ENCODE measurements at places on chromosomes 1 and 21.

DNA sequence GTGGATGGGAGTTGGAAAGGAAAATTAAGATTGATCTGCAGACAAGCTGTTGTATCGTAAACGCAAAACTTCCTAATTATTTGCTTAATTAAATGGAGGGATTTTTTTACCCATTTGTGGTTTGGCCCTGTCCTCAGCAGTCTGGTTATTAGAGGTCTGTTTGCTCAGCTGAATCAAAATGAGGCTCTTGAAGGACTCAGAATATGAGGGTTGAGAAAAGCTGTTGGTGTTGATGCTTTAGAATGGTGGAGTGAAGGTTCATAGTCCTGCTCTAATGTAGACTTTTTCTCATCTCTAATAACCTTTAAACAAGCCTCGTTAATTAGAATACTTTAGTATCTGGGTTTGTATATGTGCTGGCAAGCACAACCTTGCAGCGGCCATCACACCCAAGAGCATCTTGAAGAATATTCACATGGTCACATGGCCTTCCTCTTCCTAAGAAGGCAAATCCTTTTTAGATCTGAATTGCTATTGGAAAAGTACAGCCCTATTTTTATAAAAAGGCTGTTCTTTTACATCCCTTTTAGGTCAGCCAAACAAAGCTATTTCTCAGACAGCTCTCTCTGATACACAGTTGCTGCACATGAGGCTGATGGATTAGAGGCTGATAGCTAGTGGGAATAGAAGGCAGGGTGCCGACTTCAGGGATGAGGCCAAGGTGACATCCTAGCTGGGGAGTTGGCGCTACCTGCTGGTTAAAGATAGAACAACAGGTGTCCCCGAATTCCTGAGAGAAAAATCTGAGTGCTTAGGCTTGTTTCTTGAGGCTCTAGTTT is 53.8 kb downstream of the MACF1 start:
- peak; percentile 77 for DNase-seq

DNA sequence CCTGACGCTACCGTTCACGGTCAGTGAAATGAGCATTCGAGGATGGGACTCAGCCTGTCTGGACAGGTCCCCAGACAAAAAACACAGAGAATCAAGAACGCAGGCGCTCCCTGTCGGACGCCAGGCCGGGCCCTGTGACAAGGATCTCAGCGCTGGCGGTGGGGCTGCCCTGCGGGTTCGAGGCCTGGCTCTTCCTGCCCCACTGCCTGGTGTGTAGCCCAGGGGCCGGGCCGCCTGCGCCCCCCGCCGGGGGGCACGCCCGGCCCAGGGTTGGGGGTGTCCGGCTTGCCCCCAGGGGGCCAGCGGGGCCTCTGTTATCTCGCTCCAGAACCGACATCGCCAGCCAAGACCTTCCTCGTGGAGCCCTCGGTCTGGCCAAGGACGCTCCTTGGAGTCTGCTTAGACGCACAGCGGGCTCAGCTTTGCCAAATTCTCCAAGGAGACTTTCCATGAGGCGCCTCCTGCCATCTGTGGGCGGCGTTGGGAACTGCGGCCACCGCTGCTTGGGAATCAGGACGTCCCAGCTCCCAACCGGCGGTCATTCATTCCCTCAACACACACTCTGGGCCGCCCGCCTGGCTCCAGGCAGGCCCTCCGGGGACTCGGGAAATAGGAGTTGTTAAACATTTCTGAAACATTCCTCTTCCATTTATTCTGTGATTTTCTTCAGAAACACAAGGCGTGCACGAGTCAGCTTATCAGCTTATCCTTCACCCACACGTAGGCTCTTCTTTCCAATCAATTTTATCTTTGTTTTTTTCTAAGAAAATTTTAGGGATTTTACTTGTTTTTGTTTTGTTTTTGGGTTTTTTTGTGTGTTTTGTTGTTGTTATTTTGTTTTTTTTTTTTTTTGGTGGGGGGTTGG is 11.3 kb upstream of the RIPK4 start:
- DNase-seq = peak; percentile 97

GRCh38 chr1:72326494-72326893 is 44.2 kb upstream of the NEGR1 start:
- DNase-seq = no peak

DNA sequence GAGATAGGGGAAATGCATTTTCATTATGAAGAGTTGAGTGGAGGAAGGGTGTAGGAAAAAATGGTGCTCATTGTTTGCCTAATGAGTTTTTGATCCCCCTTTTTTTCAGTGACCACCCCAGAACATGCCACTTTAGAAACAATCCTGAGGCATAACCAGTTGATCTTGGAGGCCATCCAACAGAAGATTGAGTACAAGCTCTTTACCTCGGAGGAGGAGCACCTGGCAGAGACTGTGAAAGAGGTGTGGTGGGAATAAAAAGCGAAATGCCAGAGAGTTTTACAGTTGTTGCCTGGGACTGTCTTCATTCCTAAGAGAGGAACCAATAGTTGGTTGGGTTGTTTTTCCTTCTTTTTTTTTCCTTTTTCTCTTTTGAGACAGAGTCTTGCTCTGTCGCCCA is 54.3 kb upstream of the EPHA8 start:
- DNase-seq = no peak

DNA sequence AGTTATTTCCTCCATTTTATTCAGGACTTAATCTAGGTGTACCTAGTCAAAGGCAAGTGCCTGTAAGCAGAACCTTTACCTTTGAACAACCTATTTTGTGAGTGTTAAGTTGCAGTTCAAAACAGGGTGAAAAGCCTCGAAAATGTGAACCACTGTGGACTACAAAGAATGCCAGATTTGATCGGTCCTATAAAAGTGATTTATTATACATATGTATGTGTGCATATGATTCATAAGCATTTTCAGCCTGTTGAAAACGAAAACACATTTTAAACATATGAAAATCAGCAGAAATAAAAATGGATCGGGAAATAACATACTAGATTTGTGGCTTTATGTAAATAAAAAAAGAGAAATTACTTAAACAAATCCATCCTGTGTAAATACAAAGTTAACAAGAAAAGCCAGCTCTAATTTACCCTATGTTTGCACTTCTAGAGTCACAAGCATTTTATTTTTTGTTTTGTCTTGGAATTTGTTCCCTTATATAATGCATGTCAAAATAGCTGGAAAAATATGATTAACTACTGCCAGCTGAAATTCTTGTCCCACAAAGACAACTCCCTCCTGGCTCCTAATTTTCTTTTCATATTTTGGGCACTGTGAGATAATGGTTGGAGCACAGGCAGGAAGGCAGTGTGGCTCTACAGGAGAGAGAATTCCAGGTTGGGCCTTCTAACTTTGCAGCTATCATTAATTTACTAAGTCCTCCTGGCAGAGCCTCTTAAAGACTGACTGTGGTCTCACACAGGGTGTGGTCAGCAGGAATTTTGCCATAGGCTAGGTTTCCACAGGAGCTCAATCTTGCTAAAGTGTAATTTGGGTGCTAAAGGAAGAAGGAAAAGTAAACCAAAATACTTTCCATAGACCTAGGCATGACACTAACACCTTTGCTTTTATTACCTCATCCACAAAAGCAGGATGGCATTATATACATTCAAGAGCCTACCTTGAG is 70.2 kb upstream of the CDC42BPA start:
- no peak for DNase-seq

DNA sequence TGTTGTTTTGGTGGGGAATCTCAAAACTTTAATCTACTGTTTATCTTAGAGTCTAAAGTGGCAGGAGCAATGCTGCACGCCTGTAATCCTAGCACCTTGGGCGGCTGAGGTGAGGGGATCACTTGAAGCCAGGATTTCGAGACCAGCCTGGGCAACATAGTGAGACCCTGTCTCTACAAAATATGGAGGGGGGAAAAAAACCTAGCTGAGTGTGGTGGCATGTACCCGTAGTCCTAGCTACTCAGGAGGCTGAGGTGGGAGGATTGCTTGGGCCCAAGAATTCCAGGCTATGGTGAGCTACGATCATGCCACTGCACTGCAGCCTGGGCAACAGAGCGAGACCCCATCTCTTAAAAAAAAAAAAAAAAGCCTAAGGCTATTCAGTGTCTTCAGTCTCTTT is 38.1 kb downstream of the POFUT2 start:
- DNase-seq = no peak

- no peak for DNase-seq
Observed at GRCh38 chr1:13735168-13735930, 35.4 kb downstream of the PRDM2 start.

GRCh38 chr1:1419813-1420653 is 1.0 kb downstream of the ANKRD65 start:
- peak; percentile 65 for DNase-seq

DNA sequence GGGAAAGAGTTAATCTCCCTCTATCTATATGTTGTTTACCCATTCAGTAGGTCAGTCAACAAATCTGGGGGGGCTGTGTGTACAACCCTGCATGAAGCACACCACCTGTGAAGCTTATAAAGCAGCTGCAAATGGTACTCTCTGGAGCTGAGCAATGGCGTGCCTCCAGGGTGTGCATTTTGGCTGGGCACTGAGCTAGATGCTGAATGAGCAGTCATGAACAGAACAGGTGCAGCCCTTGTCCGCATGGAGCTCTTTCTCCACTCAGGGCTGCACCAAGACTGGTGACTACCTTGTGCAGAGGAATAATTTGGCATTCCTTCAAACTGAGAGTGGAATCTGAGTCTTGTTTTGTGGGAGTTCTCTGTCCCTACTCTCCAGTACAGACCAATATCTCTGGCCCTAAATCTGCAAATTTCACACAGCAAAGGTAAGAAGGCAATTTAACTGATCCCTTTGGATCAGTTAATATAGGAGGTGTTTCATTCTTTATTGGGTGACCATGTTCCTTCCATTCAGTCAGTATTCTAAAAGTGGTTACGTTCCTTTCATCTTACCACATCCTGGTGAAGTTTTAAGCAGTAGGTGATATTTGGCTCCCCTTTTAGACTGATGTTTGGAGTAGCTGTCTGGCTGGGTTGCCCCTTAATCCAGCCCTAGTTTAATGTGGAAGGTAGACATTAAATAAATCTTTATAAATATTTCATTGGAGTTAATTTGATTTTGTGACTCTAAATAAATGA is 76.0 kb downstream of the GPR88 start:
- DNase-seq = no peak
